ENCODE measurements at places on chromosomes 7 and 10. TPM values are rescaled to one million over a fixed set of nuclear protein-coding genes. Genes with fewer than 3 reads are reported as not detected.

Gene KLF6
- total RNA-seq = 105 TPM

Gene GCK
- total RNA-seq = 0.19 TPM

Gene CALML3
- total RNA-seq = not detected

Gene IFIT1B
- not detected for total RNA-seq

Gene RNF148
- 1.6 TPM for total RNA-seq

Gene ABCB1
- total RNA-seq = 0.57 TPM

Gene ITPRID1
- not detected for total RNA-seq

Gene SORBS1
- 1.1 TPM for total RNA-seq

Gene PRSS58
- total RNA-seq = not detected

Gene SUN3
- not detected for total RNA-seq

Gene RADIL
- total RNA-seq = 0.48 TPM

Gene FAM24B
- total RNA-seq = 5.6 TPM

Gene CCDC136
- 2.3 TPM for total RNA-seq

Gene FOXI2
- not detected for total RNA-seq

Gene CLDN3
- not detected for total RNA-seq

Gene WDR86
- not detected for total RNA-seq

Gene CALY
- total RNA-seq = not detected

Gene ANKMY2
- 10.8 TPM for total RNA-seq

Gene OIT3
- 0.19 TPM for total RNA-seq

Gene SPDYE8
- not detected for total RNA-seq
